Activated CD4-positive, CD25-positive, alpha-beta regulatory T cell (primary cell): ENCODE measurements at places on chromosomes 16 and 17.

DNA sequence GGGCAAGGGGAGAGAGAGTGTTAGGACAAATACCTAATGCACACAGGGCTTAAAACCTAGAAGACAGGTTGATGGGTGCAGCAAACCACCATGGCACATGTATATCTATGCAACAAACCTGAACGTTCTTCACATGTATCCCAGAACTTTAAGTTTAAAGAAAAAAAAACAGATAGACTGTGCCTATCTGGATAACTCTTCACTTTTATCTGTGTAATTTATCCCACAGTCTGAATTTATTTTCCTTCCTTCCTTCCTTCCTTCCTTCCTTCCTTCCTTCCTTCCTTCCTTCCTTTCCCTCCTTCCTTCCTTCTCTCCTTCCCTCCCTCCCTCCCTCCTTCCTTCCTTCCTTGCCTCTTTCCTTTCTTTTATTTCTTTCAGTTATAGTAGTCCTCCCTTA, 370.7 kb downstream of the CDH8 start:
- DNase-seq: no peak

DNA sequence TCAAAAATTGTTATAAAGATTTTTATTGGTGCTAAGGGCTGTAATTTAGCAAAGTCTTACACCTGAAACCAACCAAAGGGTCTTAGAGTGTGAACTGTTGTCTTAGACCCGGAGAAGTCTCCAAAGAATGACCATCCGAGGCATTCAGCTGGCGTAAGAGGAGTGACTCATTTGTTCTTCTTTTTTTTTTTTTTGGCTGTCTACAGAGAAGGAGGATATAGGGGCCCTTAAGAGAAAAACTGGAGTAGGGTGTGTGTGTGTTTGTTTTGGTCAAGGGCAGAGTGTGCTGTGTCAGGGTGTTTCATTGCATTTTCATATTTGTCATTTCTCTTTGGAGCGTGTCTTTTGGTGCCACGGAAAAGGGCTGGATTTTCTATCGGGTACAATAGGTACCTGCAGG, 508.0 kb downstream of the WWOX start:
- no peak for DNase-seq

DNA sequence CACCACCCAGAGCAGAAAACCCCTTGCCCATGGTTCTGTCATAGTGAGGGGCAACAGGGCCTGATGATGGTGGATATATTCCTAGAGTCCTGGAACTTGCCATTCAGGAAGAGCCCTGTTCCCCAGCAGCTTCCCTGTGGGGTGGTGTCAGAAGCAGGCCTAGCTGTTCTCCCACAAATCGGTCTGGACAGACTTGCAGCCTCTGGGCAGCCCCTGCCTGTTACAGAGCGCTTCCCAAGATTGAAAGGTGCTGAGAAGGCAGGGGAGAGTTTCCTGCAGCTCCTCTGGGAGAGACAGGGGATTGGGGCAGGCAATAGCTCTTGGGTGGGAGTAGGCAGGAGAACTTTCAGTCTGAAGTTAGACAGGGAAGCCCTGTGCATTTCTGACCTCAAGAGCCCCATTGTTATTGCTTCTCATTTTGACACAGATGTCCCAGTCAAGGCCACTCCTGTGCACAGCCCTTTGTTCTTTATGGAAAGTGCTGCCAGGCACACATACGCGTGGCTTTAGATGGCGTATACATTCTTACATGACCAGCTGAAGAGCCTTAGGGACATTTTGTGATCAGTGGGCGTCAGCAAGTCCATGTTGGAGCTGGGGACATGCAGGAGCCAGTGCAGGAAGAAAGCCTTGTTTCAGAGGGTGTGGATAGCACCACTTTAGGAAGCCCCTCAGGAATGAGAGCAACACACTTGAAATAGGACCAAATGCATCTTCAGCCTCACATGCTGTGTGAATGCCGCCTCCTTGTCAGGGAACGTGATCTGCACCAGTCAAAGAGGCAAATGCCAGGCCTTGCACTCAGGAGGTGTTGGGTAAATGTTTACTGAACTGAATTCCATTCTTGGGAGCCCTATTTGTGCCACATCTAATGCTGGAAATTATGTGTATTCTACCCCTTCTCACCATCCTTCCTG, 67.5 kb downstream of the GNAO1 start:
- no peak for DNase-seq

- no peak for DNase-seq
Measured at GRCh38 chr17:31052187-31052889, 42.4 kb upstream of the NF1 start.

DNA sequence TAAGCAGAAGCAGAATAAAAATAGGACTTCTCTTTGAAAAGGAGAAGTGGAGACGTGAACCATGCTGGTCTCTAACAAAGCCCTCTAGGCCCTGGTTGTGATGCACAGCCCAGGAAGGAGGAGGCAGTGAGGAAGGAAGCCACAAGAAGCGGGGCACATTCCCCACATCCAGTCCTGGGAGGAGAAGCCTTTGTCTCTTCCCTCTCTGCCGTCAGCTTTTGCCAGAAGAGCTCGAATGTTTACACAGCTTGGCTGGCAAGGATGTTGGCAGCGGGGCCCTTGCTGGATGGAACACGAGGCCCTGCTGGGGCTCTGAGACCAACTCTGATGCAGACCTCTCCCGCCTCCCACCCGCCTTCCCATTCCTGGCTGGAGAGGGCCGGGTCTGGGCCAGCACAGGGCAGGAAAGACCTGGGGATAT, 91.3 kb downstream of the MAF start:
- no peak for DNase-seq

DNA sequence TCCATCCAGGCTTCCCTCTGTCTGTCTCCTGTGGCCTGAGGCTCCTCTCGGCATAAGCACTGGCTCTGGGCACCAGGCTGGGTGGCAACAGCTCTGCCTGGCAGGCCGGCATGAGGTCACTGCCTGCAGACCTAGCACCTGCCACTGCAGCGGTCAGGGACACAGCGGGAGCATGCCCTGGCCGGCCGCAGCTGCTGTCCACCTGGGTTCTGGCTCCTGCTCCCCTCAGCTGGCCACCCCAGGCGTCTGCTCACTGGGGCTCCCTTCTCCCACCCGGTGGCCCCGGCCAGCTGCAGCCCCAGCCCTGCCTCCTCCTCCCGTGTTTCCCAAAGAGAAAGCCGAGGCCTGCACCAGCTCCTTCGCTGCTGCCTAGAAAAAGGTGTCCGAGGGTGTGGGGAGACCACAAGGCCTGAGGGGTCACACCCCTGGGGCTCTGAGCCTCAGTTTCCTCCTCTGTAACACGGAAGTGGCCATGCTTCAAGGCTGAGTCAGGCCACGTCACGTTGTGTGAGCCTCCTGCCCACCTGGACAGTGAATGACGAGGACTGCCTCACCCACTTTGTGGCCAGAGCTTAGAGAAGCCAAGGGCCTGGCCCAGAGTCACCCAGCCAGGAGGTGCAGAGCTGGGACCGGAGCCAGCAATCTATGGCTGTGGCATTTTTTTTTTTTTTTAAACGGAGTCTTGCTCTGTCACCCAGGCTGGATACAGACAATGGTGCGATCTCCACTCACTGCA, 6.7 kb downstream of the NTHL1 start:
- no peak for DNase-seq

GRCh38 chr16:81469710-81470535, 25.3 kb downstream of the CMIP start:
- DNase-seq: no peak

- no peak for DNase-seq
Measured at GRCh38 chr17:67139784-67140665, 95.7 kb downstream of the CACNG1 start.

GRCh38 chr16:49704586-49705155, 151.2 kb downstream of the ZNF423 start:
- DNase-seq: no peak

GRCh38 chr17:14940938-14941265, 324.2 kb downstream of the PMP22 start:
- no peak for DNase-seq
